ENCODE measurements at places on chromosomes 12 and 14.

DNA sequence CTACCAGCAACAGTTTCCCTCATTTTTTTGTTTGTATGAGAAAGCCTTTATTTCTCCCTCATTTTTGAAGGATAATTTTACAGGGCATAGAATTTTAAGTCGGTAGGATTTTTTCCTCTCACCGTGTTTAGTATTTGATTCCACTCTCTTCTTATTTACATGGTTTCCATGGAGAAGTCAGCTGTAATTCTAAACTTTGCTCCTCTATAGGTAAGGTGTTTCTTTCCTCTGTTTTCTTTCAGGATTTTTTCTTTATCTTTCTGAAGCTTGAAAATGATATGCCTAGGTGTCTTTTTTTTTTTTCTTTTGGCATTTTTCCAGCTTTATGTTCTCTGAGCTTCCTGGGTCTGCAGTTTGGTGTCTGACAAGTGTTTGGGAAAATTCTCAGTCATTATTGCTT is 75.6 kb upstream of the ETV6 start:
- no peak for DNase-seq

DNA sequence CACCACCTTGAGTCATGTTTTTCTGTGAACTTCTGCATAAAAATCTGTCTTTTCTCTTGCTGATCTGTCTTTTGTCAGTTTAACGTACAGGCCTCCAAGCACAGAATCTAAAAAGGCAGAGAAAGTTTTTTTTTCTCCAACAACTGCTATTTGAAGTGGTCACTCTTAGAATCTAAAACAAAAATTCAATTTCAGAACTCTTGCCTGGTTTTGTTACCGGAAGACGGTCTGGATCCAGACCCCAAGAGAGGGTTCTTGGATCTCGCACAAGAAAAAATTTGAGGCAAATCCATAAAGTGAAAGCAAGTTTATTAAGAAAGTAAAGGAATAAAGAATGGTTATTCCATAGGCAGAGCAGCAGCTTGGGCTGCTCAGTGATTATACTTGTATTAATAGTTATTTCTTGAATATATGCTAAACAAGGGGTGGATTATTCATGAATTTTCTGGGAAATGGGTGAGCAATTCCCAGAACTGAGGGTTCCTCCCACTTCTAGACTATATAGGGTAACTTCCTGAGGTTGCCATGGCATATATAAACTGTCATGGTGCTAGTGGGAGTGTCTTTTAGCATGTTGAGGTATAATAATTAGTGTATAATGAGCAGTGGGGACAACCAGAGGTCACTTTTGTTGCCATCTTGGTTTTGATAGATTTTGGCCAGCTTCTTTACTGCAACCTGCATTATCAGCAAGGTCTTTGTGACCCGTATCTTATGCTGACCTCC is 150.0 kb upstream of the PLEKHA5 start:
- DNase-seq: no peak

GRCh38 chr12:65195387-65196055 is 26.1 kb downstream of the LEMD3 start:
- DNase-seq: no peak

- no peak for DNase-seq
Observed at GRCh38 chr12:49200919-49201594, 12.2 kb upstream of the TUBA1A start.

GRCh38 chr12:90543841-90544240 is 411.1 kb downstream of the CCER1 start:
- no peak for DNase-seq

DNA sequence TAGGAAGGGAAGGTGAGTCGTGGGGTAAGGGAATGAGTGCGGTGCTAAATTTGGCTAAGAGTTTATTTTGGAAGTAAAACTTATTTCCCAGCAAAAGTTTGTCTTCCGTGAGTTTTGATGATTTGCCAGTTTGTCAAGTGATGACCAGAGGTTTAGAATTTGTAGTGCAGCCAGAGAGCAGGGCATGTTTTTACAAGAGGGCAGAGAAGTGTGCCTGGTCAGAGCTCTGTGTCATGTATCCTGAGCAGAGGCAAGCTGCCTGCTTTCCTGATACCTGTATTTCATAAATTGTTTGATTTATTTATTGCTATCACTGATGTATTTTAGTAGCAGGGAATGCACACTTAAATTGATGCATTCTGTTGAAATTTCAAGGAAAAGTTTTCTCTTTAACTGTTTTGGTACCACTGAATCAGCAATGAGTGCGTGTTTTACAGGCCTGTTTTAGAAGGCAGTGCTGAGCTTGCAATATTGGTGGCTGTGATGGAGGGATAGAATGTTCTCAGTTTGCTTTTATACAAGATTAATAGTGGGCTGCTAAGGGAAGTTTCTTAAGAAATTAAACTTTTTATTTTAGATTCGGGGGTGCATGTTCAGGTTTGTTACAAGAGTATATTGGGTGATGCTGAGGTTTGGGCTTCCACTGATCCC is 19.7 kb upstream of the RD3L start:
- no peak for DNase-seq

- no peak for DNase-seq
Observed at GRCh38 chr14:33596211-33597080, 354.4 kb downstream of the EGLN3 start.

GRCh38 chr14:49898485-49898884 is 5.6 kb downstream of the ARF6 start:
- no peak for DNase-seq
